ENCODE measurements at places on chromosomes 5 and 9. TPM values are rescaled to one million over a fixed set of nuclear protein-coding genes. Genes with fewer than 3 reads are reported as not detected.
A peak's percentile ranks its signal among the peaks of the same experiment; 100 is the strongest.

- no peak for DNase-seq
- H3K27ac ChIP-seq, result no peak overlapping the region
- no peaks in the 10 kb centered on the region for H3K36me3 ChIP-seq
- H3K4me3 ChIP-seq, result no peak overlapping the region
Measured at GRCh38 chr9:36800455-36800854, 227.8 kb downstream of the MELK start.

- DNase-seq, result peak; percentile 81
- H3K4me3 ChIP-seq, result no peak overlapping the region
- no peak overlapping the region for H3K27ac ChIP-seq
- H3K36me3 ChIP-seq, result no peaks in the 10 kb centered on the region
- no peaks in the 10 kb centered on the region for H3K27me3 ChIP-seq
Measured at GRCh38 chr5:138448481-138449398, 9.9 kb downstream of the REEP2 start.

GRCh38 chr5:176892663-176893062 lies 6.5 kb downstream of the HK3 start:
- no peaks in the 10 kb centered on the region for H3K27me3 ChIP-seq
- DNase-seq, result peak; percentile 71
- H3K4me3 ChIP-seq, result no peak overlapping the region
- no peaks in the 10 kb centered on the region for H3K36me3 ChIP-seq
- H3K27ac ChIP-seq, result no peak overlapping the region

Gene TERT
- not detected for total RNA-seq

Gene RNF183
- not detected for total RNA-seq

Gene PLAC8L1
- total RNA-seq, result not detected

Gene GRM6
- not detected for total RNA-seq

Gene C7
- 385 TPM for total RNA-seq

Gene PPIP5K2
- total RNA-seq, result 24.6 TPM

Gene SVEP1
- total RNA-seq, result 84.5 TPM
